ENCODE measurements at places on chromosomes 2 and 18. TPM values are rescaled to one million over a fixed set of nuclear protein-coding genes. Genes with fewer than 3 reads are reported as not detected.

The CPLX4 gene
- not detected for polyA plus RNA-seq

The RAD51AP2 gene
- polyA plus RNA-seq: not detected

The ZNF532 gene
- polyA plus RNA-seq: 0.70 TPM

The SPATA3 gene
- polyA plus RNA-seq: not detected

The LOXHD1 gene
- not detected for polyA plus RNA-seq

The IL36G gene
- polyA plus RNA-seq: not detected

The UPP2 gene
- polyA plus RNA-seq: not detected

DNA sequence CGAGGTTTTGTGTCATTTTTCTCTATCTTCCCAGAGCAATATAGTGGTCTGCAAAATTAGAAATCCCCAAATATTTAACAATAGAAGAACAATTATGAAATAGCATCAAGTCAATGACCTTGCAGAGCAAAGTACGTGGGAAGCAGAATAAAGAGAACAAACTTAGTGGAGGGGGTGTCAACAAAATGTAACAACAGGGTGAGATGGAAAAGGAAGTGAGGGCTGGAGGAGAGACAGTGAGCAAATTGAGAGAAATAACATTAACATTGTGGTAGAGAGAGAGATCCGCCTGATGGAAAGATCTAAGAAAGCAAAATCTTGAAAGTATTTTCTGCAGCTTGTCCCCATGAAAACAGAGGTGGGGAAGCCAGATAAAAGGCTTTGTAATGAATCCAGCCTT, 23.4 kb downstream of the ARHGAP15 start:
- no peak for DNase-seq
- no peak overlapping the region for H3K27ac ChIP-seq
- no peaks in the 10 kb centered on the region for H3K27me3 ChIP-seq
- no peaks in the 10 kb centered on the region for H3K36me3 ChIP-seq
- H3K4me3 ChIP-seq: no peak overlapping the region

DNA sequence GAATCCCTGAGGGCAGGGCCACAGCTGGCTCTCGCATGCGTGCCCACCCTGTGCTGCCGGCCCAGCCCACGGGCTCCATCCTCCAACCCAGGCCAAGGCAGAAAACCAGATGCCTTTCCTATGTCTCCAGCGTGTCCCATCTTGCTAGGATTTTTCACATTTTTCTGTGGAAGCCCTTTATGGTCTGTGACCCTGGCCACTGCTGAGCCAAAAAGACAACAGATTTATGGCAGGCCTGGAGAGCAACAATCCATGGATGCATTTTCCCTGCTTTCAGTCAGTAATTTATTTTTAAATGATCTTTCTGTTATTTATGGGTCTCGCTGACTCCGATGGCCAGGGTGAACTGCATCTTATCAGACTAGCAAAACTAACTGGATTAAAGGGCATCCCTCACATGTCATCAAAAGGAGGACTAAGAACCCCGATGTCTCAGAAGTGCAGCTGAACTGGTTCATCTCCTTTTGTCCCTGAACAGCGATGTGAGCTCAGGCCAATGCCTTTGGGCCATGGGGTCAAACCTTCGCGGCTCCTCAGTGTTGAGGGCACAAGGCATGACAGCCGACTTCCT, 346.0 kb downstream of the CYRIA start:
- DNase-seq: no peak
- no peak overlapping the region for H3K4me3 ChIP-seq
- no peaks in the 10 kb centered on the region for H3K4me1 ChIP-seq
- no peak overlapping the region for H3K27ac ChIP-seq
- H3K27me3 ChIP-seq: no peaks in the 10 kb centered on the region

DNA sequence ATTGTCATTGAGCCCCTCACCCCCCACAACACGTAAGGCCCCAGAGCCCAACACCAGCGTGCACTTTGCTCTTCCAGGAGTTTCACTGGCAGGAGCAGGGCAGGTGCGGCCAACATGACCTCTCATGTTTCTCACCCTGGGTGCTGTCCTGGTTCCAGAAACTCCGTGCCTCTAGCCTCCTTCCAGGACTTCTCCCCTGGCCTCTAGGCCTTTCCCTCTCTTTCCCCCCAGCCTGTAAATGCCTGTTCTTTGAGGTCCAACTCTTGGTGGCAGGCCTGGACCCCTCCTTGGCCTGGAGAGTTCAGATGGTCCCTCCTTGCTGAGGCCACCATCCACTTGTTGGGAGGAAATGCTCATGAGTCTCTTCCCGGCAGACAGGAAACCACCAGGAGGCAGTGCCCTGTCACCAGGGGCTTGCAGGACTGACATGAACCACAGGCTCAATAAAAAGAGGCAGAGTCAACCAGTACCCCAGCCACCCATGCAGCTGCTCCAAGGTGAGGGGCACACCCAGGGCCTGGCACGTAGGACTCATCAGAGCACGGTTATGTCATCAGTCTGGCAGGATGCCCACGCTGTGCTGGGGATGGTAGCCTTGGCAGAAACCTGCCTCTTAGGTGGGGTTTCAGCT, 1.5 kb downstream of the MALL start:
- H3K27ac ChIP-seq: no peak overlapping the region
- no peak overlapping the region for H3K4me3 ChIP-seq
- H3K36me3 ChIP-seq: no peaks in the 10 kb centered on the region

DNA sequence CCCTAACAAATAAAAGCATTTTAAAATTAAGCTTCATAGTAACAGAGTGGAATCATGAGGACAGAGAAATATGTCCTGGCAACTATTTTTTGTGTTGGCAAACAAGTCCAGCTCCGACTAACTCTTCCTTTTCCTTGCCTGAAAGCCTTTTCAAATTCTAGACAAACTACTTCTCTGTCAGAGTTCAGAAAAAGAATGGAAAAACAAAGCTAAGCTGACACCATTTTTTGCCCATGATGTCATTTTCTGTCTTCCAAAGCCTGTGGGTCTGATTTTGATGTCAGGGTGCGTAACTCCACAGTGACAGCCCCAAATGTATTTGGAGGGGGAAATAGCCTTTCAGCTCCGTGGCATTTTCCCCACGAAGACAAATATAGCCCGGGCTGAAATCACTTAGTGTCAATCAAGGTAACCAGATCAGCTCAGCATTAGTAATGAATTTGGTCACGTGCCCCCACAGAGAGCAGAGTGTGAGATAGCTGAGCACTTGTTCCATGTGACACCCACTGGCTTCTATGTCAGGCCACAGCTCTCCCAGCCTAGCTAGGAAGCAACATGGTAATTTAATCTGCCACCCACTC, 233.0 kb upstream of the SIX2 start:
- no peak for DNase-seq
- H3K27ac ChIP-seq: no peak overlapping the region
- H3K4me3 ChIP-seq: no peak overlapping the region
- no peaks in the 10 kb centered on the region for H3K36me3 ChIP-seq

DNA sequence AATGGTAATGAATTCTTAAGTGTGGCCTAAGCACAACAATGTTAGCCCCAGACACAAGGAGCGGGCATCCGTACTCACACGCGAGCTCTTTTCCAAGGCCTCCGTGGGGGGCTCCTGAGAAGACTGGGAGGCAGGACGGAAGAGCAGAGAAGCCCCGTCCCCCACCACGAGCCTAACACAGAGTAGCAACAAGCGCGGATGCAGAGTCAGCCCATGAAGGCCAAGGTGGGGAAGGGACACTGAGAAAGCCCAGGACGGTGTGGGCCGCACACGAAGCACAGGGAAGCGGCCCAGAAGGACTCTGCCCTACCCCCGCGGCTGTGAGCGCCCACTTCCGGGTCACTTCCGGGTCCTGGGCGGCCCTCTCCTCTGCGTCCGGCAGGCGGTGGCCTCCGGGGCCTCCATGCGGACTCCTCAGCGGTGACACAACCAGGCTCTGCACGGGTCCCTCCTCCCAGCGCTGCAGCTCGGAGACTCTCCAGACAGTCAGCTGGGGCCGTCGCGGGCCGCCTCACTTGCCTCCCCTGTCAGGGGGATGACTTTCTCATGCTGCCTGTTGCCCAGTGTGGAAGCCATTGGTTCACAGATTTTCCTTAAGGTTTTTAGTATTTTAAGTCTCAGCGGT, 151.5 kb downstream of the MTCL1 start:
- H3K36me3 ChIP-seq: no peaks in the 10 kb centered on the region
- no peak for DNase-seq
- H3K27me3 ChIP-seq: no peaks in the 10 kb centered on the region
- H3K4me1 ChIP-seq: no peaks in the 10 kb centered on the region
- no peak overlapping the region for H3K27ac ChIP-seq

GRCh38 chr2:161956738-161957137, 117.3 kb downstream of the DPP4 start:
- no peak for DNase-seq
- no peaks in the 10 kb centered on the region for H3K36me3 ChIP-seq
- no peak overlapping the region for H3K27ac ChIP-seq
- H3K27me3 ChIP-seq: no peaks in the 10 kb centered on the region
- no peak overlapping the region for H3K4me3 ChIP-seq

DNA sequence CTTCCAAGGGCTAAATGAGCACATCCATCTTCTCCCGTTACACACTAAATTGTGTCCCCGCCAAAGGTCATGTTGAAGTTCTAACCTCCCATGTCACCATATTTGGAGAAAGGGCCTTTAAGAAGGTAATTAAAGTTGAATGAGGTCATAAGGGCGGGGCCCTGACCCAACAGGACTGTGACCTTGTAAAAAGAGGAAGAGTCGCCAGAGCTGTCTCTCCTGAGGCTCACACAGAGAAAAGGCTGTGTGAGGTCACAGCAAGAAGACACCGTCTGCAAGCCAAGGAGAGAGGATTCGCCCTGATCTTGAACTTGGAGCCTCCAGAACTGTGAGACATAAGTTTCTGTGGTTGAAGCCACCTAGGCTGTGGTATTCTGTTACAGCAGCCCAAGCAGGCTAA, 24.1 kb downstream of the TRABD2A start:
- H3K4me1 ChIP-seq: peaks cover 96% of the 10 kb centered on the region
- H3K4me3 ChIP-seq: peak overlapping the region; percentile 36
- DNase-seq: no peak
- no peak overlapping the region for H3K27ac ChIP-seq

DNA sequence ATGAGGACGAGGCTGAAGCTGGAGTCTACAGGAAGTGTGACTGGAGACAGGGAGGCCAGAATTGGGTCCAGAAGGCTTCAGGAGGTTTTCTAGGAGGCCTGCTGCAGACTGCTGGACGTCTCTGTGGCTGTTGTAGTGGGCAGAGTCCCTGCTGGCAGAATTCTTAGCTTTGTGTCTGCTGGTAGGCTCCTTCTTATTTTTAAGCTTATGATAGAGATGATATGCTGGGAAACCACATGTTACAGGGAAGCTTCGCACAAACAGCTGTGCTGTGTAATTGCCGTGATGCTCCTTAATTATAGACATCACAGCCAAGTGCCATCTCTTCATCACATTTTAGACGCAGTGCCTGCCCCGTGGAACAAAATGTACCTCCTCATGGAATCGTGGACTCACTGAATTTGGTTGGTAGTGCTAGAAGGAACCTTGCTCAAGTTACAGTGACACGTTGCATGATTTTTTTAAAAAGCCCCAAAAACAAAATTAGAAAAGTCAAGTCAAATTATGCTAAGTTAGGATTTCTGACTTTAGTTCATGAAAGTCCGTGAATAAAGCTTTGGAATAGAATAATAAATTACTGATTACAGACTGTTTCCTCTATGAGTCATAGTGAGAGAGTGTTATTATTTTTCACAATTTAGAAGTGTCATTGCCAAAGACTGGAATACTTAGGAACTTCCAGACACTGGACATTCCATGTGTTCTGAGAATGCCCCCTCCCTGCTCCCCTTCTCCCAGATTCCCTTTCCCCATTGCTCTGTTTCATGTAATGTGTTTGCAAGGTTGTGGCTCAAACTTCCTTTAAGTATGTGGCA, 144.1 kb downstream of the FHOD3 start:
- H3K4me3 ChIP-seq: no peak overlapping the region
- DNase-seq: no peak
- H3K27ac ChIP-seq: no peak overlapping the region
